ENCODE measurements at places on chromosomes 6 and 20. TPM values are rescaled to one million over a fixed set of nuclear protein-coding genes. Genes with fewer than 3 reads are reported as not detected.

DNA sequence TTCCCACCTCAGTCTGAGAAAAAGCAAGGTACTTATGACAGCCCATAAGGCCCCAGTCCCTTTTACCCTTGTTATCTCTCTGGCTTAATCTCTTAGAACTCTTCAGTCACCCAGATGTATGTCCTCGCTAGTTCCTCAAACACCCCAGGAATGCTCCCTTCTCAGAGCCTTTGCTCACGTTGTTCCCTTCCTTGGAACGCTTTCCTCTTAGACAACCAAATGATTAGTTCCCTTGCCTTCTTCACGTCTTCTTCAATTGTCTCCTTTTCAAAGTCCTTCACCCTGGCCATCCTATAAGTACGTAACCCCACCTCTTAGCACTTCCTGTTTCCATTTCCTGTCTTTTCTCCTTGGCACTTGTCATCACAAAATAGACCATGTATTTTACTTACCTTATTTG lies 1.1 kb upstream of the APOBEC2 start:
- no peak for DNase-seq

GRCh38 chr6:100850174-100850573 lies 31.0 kb downstream of the ASCC3 start:
- no peak for DNase-seq

DNA sequence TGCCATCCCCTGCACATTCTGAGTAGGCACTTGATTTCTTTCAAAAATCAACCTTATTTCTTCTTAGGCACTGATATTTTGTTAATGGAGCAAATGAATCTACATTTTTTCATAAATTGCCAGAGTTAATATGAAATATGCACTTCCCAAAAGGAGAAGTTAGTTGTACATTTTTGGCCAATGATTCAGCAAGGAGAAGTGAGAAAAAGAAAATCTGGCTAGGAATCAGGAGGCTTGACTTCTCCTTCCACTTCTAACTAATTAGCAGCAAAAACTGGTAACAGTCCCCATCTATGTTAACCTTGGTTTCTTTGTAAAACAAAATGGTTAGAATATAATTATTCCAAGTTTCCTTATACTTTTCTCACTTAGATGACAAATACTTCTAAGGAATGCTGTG lies 7.0 kb upstream of the DSE start:
- DNase-seq = no peak

- DNase-seq = no peak
These were observed 297.9 kb downstream of the CLIC5 start for GRCh38 chr6:45717715-45718114.

- DNase-seq = no peak
These were observed 202.3 kb downstream of the THBS2 start for GRCh38 chr6:169051371-169051770.

- no peak for DNase-seq
These were observed 929.9 kb upstream of the EPHA7 start for GRCh38 chr6:94349227-94349626.

- no peak for DNase-seq
These were observed 478.4 kb upstream of the SOX4 start for GRCh38 chr6:21115111-21115510.

GRCh38 chr6:93371756-93372155 lies 47.6 kb downstream of the EPHA7 start:
- DNase-seq = no peak

- no peak for DNase-seq
These were observed 253.7 kb upstream of the PLCB4 start for GRCh38 chr20:8815208-8815607.

- no peak for DNase-seq
These were observed 5.7 kb upstream of the TNXB start for GRCh38 chr6:32114796-32115195.

DNA sequence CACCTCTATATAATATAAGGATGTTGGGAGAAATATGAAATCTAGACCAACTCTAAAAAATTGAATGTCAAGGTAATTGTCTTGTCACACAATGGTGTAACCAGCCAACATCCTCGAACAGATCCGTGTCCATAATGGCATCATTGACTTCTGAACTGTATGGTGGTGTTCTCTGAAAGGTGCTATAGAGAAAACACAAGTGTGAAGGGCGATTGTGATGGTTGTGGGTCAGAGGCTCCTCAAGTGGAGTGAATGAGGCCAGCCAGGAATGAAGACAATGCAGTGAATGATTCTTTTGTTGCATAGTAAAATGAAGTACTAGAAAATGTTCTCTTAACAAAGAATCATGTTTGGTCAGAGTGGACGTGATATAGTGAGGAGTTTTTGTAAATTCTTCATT lies 58.3 kb downstream of the CARMIL1 start:
- no peak for DNase-seq

GRCh38 chr6:156970595-156971112 lies 193.5 kb downstream of the ARID1B start:
- DNase-seq = no peak

DNA sequence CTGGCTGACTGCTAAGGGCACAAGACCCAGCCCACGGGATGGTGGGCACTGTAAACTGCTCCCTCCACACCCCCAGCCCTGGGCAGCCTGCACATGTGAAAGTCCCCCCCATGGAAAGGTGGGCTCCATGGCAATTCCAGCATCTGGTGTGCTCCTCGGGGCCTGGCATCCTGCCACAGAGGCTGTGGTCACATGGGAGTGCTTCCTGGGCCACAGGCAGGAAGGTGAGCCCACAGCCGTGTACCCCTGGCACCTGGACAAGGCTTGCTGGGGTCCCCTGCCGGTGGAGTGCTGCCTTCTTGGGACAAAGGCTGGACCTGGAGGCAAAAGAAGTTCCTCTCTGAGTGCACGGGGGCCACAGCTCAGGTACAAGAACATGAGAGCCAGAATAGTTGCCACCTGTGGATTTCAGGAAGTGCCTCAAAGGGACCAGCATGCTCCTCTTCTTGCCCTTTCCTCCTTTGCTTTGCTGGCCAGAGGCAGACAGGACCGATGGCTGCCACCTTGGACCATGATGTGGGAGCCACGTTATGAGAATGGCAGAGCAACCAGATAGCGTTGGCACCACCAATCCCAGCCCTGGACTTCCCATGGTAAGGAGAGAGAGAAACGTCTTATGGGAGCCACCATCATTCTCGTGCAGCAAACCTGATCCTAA lies 120.2 kb upstream of the MLN start:
- DNase-seq = peak; percentile 52

DNA sequence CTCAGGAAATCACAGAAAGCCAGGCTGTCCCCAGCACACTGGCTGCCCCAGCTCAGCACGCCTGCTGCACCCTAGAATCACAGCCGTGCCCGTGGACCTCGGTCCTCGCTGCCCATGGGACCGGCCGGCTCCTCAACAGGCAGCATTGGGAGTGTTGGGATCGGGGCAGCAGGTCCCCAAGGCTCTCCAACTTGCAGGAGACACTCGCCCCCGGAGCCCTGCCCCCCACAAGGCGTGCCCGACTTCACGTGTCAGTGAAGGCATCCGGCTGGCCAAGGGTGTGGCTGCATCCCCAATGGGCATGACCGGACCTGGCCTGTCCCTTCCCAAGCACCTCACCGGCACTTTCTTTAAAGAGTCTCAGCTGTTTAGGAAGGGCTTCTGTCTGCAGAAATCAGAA lies 3.0 kb upstream of the NTSR1 start:
- DNase-seq = no peak

DNA sequence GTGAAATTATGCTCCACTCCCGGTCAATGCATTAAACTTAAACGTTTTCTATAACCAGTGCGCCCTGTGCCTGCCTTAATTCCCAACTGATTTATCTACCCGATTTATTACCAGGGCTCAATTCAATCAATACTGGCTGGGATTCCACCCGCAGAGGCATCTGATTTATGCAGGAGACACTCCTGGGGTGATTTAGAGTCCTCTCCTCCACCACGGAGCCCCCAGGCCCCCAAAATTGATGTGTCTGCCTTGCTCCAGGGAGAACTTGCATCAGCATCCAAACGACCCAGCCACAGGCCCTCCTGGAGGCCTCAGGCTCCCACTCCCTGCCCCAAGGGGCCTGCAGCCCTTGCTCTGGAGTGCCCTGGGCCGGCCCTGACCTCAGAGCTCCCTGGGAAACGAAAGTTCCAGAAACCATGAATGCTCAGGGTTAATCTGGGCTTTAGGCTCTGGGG lies 29.5 kb downstream of the ANKRD60 start:
- no peak for DNase-seq

GRCh38 chr6:108768166-108768555 lies 80.1 kb upstream of the ARMC2 start:
- DNase-seq = no peak

DNA sequence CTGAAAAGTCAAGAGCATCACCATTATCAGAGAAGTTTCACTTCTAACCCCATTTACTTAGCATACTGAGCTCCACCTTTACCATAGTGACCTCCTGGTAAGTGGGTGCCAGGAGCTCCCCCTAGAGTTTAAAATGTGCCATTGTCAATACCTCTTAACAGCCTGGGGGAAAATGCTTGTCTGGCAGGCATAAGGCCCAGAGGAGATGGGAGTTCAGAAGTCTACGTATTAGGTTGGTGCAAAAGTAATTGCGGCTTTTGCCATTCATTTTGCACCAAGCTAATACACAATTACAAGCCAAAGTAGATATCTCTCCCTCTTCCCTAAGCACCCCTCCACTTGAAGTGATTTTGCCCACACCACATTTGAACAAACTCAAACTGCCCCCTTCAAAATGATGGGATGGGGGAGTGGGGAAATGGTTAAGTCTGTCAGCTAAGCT lies 919.0 kb downstream of the KIF16B start:
- no peak for DNase-seq

DNA sequence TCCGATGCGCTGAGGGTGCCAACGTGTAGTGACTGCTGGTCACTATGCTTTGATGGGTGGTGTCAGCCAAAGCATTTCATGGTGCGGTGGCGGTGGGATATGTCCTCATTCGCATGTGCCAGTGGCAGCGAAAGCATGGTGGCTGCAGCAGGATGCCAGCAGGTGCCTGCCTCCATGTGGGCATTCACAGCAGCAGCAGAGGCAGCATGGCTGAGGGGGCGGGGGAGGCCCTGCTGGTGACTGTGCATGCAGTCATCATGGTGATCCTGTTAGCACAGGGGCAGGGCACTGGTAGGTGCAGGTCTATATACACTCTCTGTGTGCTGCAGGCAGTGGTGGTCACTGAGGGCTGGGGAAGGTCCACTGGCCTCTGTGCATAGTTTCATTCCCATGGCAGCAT lies 22.0 kb downstream of the FIG4 start:
- DNase-seq = no peak

DNA sequence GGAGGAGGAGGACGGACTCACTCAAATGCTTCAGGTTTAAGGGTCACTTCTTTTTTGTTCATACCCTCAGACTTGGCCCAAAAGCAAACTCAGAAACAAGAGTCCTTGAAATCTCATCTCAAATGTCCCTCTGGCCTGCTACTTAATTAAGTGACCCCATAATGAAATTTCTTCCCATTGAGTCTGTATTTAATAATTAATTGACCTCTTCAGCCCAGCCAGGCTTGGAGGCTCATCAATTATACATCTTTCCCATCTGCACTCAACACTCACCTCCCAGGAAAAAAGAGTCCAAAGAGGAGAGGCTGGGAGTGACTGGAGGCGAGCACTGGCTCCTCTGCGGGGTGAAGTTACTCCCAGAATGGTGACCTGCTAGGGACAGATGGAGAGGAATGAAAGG lies 90.5 kb upstream of the EYA2 start:
- DNase-seq = no peak

- DNase-seq = no peak
These were observed 799 bp downstream of the TAAR2 start for GRCh38 chr6:132623106-132623845.

- no peak for DNase-seq
These were observed 15.2 kb downstream of the COX4I2 start for GRCh38 chr20:31652917-31653396.

DNA sequence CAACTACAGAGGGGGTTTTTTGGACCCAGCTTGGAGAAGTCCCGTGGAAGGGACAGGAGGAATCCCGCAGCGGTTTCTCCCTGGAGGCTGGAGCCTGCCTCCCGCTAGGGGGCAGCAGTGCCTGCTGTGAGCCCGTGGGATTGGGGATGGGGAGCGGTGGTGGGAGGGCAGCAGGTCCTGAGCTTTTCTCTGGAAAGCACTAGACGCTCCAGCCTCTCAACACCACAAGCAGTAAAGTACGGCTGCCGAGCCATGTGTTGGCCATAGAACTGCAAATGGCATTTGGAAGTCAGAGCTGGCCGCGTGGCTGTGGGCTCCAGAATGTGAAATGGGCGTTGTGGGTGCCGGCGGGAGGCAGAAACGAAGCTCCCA lies 47.8 kb downstream of the GMPR start:
- DNase-seq = peak; percentile 17

DNA sequence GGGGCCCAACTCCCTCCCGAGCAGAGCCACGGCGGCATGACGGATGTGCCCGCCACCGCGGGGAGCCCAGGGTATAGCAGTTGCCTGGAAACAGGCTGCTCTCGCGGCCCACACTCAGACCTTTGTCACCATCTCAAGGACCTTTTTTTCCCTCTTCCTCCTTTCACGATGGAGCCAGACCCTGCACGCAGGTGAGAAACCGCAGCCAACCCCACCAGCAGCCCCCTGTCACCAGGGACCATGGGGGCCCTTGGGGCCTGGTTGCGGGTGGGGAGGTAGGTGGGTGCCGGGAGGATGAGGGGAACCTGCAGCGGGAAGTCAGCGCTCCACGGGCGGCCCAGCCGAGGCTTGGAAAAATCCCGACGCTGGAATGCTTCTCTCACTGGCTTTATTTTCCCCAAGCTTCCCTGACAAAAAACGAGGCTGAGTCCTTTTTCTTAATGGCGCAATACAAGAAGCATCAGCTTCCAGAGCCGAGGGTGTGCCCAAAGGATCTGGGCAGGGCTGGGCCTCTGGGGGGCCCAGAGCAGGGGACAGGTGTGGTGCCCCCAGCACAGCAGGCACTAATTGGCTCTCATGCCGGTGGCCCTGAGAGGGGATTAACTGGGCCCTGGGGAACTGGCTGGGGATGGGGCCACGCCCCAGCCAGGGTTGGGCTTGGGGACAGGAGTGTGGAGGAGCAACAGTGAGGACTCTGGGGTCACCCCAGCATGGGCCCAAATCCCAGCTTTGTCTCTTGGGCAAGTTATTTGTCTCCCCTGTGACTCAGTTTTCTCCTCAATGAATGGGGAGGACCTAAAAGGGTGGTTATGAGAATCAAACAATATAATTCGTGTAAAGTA lies 23.9 kb downstream of the NOL4L start:
- no peak for DNase-seq

Gene BPIFB2
- total RNA-seq = not detected

Gene ACTL10
- 3.8 TPM for total RNA-seq

Gene EGFL8
- 8.3 TPM for total RNA-seq

Gene ASCC3
- total RNA-seq = 65.1 TPM

Gene NKX2-4
- total RNA-seq = not detected

Gene PCIF1
- 33.6 TPM for total RNA-seq

Gene BCLAF1
- total RNA-seq = 269 TPM

Gene SCRT2
- total RNA-seq = not detected

Gene ZNF311
- total RNA-seq = 0.73 TPM

Gene VNN1
- not detected for total RNA-seq

Gene ZBTB46
- 0.39 TPM for total RNA-seq

Gene C20orf144
- 0.16 TPM for total RNA-seq

Gene TFAP2D
- total RNA-seq = not detected

Gene DZANK1
- total RNA-seq = 3.1 TPM

Gene CST4
- total RNA-seq = not detected

Gene ARFGAP1
- total RNA-seq = 71.0 TPM

Data from CD8-positive, alpha-beta memory T cell (primary cell).